NB4 (cell line): ENCODE measurements at places on chromosomes 2 and 18.
A peak's percentile ranks its signal among the peaks of the same experiment; 100 is the strongest.

DNA sequence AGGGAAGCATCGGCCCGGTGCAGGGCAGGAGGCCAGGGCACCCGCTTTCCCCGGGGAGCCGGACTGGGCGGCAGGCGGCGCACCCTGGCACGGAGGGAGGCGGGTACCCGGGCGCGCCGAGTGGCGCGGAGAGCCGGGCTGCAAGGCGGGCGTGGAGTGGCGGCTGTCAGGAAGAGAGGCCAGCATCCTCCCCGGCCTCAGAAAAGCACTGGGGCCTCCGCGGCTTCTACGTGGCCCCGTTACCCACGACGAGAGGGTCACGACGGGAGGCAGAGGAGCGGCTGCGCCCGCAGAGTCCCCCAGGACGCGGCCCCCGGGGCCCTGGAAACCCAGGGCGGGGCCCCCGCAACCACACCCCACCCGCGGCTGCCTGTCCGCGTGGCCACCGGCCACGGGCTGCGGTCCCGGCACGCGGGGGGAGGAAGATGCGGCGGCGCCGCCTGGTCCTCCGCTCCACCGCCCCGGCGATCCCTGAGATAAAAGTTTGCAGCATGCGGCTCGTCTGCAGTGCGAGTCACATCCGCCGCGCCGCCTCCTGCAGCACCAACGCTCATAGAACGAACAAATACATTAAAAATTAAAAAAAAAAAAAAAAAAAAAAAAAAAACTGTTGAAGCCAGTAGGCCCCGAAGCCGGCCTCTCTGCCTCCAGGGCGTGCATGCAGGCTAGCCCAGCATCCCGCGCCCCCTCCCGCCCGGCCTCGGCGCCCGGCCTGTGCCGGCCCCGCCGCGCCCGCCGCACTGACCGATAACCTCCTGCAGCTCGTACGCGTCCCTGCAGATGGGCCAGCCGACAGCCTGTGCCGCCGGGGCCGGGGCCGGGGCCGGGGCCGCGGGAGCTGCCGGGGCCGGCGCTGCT is 683 bp downstream of the STK39 start:
- DNase-seq: peak; percentile 83

GRCh38 chr2:142321706-142322280 is 191.0 kb upstream of the LRP1B start:
- peak; percentile 57 for DNase-seq

DNA sequence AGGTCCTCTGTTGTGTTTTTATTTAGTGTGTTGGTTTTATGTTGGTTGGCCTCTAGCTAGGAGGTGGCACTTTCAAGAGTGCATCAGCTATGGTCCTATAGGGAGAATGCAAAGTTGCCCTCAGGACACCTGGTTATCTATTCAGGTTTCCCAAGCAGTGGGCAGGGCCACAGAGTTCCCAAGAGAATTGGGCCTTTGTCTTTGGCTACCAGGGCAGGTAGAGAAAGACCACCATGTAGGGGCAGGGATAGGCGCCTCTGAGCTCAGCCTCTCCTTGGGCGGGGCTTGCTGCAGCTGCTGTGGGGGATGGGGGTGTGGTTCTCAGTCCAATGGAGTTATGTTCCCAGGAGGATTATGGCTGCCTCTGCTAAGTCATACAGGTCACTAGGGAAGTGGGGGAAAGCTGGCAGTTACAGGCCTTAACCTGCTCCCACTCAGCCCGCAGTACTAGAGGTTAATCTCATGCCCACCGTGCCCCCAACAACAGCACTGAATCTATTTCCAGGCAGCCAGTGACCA is 26.0 kb downstream of the ABCB11 start:
- no peak for DNase-seq

DNA sequence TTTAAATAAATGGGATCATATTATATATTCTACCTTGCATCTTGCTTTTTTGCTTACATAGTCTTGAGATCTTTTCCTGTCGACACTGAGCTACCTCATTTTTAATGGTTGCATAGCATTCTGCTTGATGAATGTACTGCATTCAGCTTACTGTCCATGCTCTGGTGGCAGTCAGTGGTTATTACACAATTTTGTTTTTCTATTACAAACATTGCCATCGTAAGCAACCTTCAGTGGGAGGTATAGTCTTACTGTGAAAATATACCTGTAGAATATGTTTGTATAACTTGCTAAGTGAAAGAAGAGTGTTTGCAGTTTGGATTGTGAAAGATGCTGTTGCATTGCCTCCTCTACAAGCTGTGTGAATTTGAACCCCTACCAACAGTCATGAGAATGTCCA is 43.4 kb downstream of the UBXN4 start:
- peak; percentile 33 for DNase-seq

DNA sequence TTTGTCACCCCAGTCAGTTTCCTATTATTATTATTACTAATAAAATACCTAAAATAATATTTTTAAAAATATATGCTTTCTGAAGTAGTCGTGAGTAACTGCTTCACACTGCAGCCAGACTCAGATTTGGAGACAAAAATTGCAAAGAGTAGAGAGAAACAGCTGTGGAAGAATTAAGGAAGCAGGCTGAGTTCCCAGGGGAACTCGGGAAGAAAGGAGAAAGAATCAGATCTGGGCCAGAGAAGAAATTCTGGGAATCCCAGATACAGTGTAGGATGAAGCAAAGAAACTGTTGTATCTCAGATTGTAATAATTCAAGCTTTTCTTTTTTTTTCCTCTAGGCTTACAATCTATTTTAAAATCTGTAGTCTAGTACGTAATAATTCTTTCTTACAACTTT is 182.3 kb downstream of the FTCDNL1 start:
- no peak for DNase-seq

DNA sequence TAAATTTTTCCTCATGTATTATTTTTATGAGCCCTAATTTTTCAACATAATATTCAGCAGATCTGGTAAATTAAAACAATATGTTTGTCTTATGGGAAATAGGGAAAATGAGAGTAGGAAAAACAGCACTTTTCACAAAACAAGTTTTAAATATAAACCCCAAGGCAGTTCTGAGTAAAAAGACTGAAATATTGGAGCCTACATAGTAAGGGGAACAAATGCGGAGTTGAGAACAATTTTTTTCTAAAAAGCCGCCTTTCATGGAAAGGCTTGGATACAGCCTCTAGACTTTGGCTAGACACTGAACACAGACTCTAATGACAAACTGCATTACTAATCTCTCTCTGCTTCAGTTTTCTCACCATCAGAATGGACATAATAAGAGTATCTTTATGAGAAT is 174.1 kb downstream of the NOL4 start:
- DNase-seq: no peak

DNA sequence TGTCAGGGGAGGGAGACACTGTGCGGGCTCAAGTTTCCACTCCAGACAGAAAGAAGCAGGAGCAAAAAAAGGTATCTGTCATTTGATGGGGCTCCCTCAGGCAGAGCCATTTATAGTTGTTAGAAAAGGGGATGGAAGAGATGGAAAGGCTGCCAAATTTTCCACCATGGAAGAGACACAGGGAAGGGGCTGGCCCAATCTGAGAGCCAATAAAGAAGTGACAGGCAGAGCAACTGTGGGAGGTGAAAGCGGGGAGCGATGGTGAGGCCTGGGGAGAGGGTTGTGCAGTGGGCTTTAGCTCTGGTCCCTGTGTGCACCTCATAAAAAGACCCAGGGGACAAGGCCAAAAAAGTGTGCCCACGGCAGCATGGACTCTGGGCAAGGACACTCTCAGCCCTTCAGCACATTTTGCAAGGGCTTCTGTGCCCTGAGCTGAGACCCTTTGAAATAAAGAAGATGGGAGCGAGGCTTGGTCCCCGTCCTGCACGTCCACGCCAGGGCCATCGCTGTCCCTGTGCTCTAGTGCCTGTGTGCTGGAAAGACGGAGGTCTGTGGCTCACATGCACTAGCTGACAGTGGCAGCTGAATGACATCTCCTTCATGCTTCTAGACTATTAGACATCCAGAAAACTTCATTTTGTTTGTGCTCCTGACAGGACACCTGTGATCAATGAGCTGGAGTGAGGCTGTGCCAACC is 456.7 kb upstream of the HS6ST1 start:
- DNase-seq: no peak

DNA sequence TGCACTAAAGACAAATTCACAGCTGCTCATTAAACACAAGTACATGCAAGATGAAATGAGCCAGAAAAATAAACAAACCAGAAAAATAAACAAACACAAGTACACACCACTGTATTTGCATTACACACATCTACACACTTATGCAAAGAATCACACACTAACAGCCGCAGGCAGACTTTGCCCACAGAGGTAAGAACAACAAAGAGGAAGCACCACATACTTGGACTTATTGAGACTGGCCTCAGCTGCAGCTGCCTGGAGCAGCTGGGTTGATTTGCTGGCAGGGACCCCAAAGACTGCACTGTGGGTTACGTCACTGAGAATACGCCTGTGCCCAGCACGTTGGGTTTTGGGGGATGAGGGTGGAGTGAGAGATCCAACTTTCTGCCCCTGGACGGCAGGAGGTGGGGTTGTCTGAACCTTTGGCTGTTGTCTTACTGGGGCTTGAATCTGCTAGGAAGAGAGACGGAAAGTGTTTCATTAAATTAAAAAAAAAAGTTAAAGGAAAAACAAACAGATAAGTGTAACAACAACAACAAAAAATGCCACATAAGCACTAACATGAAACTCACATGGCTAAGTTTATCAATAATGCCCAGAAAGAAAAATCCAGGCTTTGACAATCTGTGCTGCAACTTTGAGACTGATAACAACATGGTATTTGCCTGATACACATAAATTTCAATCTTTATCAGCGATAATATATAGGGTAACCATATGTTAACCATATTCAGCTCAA is 71.9 kb upstream of the NFU1 start:
- DNase-seq: peak; percentile 70

DNA sequence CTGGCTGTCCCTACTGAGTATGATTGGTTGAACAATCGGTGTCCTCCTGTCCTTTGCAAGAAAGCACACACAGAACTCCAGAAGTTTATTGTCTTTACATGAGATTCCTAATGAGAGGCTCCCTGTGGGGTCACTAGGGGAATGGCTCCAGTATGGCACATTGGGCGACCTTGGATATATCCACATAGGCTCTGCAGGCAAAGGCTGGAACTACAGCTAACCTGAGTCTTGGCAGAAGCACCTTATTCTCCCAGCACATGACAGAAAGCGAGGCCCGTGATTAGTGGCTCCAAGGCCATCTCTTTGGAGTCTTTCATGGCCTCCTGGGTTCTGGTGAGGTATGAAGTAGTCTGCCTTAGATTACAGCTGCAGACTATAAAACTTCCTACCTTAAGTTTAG is 49.0 kb downstream of the ZDBF2 start:
- DNase-seq: no peak

- no peak for DNase-seq
Measured at GRCh38 chr2:74511104-74511989, 2.9 kb upstream of the TLX2 start.

DNA sequence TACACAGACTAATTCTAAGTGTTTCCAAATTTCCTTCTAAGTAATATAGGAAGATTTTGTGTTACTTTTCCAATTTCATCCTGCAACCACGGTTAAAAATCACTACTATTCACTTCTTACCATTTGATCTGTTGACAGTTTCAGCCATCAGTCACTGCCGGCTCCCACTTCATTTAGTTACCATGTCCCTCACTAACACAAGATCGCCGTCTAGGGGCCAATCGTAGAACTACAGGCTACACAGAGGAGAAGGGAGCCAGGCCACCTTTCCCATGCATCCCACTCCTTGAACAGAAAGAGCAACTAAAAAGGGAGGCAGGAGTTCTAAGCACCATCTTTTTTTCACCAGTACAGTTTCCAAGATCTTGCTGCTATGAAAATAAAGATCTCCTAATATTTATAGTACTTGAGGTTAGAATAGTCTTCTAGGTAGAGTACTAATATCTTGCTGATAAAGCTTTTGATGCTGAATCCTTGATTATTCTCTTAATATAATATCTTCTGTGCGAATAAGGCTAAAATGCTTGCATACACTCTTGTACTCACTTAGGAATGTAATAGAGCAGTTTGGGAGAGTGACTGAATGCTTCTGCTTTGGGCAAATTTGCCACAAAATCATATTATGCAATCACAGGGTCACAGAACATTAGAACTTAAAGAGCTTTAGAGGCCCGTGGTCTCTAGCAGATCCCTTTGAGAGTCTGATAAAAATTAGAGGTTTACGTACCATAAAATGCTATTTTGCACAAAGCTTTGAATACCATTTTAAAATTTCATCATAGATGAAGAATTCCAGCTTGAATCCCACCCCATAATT is 39.5 kb upstream of the CYP1B1 start:
- DNase-seq: peak; percentile 86

DNA sequence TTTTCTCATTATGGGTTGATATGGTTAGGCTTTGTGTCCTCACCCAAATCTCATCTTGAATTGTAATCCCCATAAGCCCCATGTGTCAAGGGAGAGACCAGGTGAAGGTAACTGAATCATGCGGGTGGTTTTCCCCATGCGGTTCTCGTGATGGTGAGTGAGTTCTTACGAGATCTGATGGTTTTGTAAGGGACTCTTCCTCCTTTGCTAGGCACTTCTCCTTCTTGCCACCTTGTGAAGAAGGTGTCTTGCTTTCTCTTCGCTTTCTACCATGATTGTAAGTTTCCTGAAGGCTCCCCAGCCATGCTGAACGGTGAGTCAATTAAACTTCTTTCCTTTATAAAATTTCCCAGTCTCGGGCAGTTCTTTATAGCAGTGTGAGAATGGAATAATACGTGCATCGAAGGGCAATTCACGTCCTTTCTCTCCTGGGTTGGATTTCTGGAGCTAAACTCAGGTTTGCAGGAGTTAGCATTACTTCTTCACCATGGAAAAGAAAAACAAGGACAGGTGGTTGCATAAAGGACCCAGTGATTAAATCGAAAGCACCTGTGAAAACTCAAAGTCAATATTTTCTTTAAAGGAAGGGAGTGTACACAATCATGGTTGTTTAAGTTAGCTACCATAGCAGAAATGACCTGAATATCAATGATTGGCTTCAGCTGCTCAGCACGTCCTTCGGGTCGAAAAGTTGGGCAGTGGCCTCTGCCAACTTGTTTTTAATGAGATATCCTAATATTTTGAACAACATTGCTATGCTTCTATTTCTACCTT is 54.1 kb downstream of the CDC42EP3 start:
- no peak for DNase-seq

DNA sequence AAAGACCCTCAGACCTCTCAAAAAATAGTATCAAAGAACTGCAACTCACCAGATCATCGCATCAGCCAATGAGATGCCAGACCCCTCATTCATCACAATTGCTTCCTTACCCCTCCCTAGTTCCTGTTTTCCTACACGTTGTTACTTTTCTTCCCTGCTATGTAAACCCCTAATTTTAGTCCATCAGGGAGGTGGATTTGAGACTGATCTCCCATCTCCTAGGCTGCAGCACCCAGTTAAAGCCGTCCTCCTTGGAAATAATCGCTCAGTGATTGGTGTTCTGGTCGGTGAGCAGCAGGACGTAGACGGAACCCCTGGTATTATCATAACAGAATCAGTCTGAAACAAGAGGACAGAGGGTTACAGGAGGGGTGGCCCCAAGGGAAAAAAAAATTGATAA is 44.0 kb upstream of the MAP4K4 start:
- DNase-seq: no peak

- DNase-seq: no peak
Measured at GRCh38 chr2:237324837-237325236, 89.1 kb downstream of the COL6A3 start.

- DNase-seq: no peak
Measured at GRCh38 chr2:179861416-179862067, at the start of gene ZNF385B. Gene ZNF385B, minus strand, starts transcription at chr2:179861612.
